ENCODE measurements at places on chromosomes 2 and 18.

- peak; percentile 98 for DNase-seq
These were observed at the start of gene CWC22 for GRCh38 chr2:180006781-180007579. CWC22 (minus strand) TSS chr2:180007297; CDS start chr2:179993341, 13,956 bp downstream.

DNA sequence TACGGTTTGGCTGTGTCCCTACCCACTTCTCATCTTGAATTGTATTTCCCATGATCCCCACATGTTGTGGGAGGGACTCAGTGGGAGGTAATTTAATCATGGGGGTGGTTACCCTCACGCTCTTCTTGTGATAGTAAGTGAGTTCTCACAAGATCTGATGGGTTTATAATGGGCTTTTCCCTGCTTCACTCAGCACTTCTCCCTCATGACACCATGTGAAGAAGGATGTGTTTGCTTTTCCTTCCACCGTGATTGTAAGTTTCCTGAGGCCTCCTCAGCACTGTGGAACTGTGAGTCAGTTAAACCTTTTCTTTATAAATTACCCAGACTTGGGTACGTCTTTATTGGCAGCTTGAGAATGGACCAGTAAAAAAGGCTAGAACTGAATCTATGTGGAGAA lies 750.0 kb upstream of the ID2 start:
- DNase-seq = no peak

GRCh38 chr2:219612577-219613286 lies 14.7 kb upstream of the SLC4A3 start:
- no peak for DNase-seq

- DNase-seq = no peak
These were observed at the start of gene CDH7 for GRCh38 chr18:65750389-65751154. CDH7 (plus strand) TSS chr18:65751012; CDS start chr18:65762843, 11,831 bp downstream.

GRCh38 chr18:75183524-75183923 lies 25.4 kb downstream of the PTGR3 start:
- no peak for DNase-seq

DNA sequence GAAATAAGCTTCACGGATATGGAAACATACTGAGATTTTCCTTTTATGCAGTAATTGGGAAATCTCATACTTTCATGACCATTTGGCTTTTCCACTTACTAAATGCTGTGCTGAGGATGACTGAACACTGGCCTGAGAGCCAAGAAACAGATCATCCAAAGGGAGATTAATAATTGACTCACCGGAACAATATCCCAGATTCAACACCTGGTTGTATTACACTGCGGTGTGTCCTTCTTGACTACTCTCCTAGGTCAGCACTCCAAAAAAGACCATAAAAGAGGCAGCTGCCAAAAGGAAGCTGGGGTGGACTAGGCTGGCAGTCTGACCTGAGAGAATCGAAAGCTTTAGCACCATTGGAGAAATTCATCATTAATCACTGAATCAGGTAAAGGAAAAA lies 469.1 kb downstream of the CBLN2 start:
- DNase-seq = no peak
